Effector CD8-positive, alpha-beta T cell (primary cell): ENCODE measurements at places on chromosomes 7 and 10.

- DNase-seq, result no peak
Measured at GRCh38 chr7:85733169-85733915, 546.5 kb upstream of the SEMA3D start.

DNA sequence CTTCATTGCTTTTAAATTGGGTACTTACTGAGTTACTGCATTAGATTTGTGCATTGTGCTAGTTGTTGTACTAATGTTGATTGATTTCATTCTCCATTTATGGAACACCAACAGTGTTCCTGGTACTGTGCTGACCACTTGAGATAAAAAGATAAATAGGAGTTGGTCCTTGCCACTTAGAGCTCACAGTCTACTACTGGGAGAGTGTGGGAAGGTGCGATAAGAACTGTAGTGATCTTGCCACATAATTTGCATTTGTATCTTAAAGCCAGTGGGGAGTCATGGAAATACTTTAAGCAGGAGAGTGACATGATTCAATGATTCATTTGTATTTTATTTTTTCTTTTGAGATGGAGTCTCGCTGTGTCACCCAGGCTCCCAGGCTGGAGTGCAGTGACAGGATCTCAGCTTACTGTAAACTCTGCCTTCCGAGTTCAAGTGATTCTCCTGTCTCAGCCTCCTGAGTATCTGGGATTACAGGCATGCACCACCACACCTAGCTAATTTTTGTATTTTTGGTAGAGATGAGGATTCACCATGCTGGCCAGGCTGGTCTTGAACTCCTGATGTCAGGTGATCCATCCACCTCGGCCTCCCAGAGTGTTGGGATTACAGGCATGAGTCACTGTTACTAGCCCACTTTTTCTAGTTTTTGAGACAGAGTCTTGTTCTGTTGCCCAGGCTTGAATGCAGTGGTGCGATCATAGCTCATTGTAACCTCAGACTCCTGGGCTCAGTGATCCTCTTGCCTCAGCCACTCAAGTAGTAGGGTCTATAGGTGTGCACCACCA, 51.2 kb upstream of the TMEM248 start:
- DNase-seq, result no peak

DNA sequence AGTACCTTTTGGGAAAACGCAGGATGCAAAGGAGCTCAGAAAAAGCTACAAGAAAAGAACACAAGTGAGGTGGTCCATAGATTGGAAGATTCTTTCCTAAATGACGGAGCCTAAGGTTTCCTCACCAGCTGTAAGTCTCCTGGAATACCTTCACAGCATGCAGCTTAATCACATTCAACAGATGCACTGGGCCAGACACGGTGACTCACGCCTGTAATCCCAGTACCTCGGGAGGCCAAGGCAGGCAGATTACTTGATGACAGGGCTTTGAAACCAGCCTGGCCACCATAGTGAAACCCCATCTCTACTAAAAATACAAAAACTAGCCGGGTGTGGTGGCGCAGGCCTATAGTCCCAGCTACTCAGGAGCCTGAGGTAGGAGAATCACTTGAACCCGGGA, 228.7 kb downstream of the FRMD4A start:
- DNase-seq, result no peak

DNA sequence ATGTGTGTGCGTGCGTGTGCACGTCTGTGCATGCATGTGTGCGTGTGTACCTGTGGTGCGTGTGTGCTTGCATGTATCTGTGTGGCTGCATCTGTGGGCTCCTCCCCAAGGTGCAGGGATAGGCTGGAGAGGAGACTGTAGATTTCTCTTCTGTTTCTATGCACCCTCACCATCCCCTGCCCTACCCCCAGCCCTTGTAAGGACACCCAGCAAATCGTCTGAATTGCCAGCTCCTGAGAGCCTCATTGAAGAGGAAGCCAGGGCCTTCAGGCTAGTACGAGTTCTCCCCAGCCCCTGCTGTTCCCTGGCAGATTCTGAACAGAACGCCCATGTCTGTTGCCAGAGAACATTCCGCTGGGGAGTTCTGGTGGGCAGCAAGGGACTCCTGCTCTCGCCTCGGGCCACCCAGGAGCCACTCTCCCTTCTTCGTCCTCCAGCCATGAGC, 17.0 kb upstream of the TRIM8 start:
- DNase-seq, result no peak

- DNase-seq, result no peak
Measured at GRCh38 chr10:129915526-129916378, 48.3 kb downstream of the EBF3 start.

DNA sequence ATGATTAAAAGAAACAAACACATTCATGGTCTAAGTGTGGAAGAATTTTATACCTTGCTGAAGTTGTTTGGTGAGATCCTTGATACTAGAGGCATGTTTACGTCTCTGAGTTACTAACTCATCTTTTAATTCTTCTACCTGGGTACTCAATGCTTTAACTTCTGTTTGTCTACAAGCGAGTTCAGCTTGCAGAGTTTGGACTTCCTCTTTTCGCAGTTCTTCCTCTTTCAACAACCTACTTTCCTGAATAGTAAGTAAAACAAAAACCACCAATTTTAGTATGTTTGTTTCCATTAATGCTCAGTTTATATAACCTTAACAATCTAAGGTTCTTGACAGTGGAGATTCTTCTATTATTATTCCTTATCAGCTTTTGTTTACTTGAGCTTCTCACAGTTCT, 42.9 kb downstream of the CCDC186 start:
- no peak for DNase-seq

DNA sequence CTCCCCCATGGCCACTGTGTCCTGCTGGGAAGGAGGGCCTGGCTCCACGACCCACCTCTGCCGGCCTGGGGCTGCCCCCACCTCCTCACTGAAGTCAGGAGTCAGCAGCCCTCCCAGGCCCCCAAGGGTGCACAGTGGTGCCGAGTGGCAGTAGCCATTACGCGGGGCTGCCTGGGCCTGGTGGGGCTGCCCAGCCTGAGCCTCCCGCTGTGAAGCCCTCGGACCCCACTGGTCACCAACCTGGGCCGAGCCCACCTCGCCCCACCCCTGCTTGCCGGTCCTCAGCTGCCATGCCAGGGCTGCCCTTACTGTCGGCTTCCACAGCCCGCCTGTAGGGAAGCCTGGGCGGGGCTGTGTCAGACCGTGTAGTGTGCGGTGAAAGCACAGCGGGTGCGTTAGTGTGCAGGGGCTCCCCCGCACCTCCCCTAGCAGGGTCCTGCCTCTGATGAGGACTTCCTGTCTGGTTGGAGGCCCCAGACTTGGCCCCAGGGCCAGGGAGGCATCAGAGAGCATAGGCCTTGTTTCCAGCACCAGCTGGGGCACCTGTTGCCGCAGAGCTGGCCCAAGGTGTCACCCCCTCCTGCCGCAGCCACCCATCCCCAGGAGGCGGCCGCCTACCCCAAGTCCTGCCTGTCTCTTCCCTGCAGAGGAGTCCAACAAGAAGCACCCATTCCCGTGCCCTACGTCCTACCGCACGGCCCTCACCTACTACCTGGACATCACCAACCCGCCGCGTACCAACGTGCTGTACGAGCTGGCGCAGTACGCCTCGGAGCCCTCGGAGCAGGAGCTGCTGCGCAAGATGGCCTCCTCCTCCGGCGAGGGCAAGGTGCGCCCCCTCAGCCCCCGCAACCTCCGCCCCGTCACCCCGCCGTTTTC, 10.0 kb downstream of the TMEM120A start:
- DNase-seq, result no peak

DNA sequence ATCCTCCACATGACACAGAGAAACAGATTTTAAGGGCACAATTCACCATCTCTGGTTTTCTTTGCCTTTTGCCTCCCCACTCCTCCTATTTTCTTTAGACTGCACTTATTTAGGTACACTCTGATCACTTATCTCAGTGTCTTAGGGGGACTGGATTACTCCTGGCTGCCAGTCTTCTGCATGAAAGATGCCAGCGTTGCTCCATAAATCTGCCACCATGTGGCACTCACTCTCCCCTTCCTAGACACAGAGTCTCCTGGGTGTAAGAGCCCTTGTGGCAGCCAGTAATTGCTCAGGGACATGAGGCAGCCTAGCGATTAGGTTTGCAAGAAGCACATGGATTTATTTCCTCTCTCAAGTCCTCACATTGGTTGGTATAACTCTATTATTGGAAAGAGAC, 34.5 kb upstream of the RBM20 start:
- no peak for DNase-seq

DNA sequence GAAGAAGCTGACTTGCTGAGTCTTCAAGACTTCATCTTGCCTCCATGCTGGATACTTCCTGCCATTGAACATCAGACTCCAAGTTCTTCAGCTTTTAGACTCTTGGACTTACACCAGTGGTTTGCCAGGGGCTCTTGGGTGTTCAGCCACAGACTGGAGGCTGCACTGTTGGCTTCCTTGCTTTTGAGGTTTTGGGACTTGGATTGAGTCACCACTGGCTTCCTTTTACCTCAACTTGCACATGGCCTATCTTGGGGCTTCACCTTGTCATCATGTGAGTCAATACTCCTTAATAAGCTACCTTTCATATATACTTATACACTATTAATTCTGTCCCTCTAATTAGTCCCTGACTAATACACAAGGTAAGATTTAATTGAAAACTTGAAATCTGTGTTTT, 361.7 kb upstream of the SEMA3C start:
- DNase-seq, result no peak

- DNase-seq, result no peak
Measured at GRCh38 chr7:5709347-5709950, 72.0 kb downstream of the RNF216 start.

DNA sequence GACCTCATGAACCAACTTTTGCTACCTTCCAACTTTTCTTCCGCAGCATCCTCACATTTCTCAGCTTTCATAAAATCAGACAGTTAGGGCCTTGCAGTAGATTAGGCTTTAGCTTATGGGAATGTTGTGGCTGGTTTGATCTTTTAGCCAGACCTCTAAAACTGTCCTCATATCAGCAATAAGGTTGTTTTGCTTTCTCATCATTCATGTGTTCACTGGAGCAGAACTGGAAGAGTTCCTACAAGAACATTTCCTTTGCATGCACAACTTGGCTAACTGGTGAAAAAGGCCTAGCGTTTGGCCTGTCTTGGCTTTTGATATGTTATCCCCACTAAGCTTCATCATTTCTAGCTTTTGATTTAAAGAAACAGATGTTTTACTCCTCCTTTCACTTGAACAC, 130.0 kb upstream of the LRRTM3 start:
- DNase-seq, result no peak

- no peak for DNase-seq
Measured at GRCh38 chr7:139294951-139295575, 46.1 kb upstream of the FMC1 start.

GRCh38 chr10:112383325-112383724, 9.4 kb downstream of the ACSL5 start:
- no peak for DNase-seq

GRCh38 chr7:118076564-118076963, 107.4 kb upstream of the LSM8 start:
- no peak for DNase-seq

GRCh38 chr10:123442901-123443300, 223.3 kb upstream of the GPR26 start:
- DNase-seq, result no peak

- DNase-seq, result no peak
Measured at GRCh38 chr7:41503438-41503837, 199.5 kb downstream of the INHBA start.

DNA sequence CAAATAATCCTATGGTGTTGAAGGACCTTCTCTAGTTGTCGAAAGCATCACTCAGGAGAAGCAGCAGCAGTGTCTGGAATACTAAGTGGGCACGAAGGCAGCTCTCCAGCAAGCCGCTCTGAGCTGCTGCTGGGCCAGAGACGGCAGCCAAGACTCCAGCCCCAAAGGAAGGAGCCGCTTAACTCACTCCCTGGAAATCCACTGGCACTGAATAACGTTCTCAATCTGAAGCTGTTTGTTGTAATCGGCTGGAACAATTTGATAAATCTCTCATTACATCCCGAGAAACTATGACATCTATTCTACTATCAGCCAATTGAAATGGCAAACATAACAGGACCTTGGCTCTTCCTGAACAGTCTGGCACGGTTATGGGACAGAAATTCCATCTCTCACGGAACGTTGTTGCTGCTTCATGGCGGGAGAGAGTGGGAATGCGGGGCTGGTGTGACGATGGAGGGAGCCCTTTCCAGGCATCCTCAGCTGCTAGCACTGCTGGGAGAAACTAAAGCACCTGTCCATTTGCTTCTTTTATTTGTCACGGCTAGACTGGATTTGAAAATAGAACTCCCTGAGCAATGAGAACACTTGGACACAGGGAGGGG, 331.5 kb upstream of the RNF32 start:
- DNase-seq, result no peak

DNA sequence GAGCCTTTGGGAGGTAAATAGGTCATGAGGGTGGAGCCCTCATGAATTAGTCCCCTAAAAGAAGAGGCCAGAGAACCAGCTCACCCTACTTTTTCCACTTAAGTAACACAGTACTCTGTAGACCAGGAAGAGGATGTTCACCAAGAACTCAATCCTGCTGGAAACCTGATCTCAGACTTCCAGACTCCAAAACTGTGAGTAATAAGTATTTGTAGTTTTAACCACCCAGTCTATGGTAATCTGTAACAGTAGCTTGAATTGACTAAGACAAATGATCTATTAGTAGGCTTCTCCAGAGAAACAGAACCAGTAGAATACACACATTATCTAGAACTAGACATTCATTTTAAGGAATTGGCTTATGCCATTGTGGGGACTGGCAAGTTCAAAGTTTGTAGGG, 51.5 kb downstream of the ANKMY2 start:
- DNase-seq, result no peak

GRCh38 chr7:135390829-135391228, 119.1 kb downstream of the CNOT4 start:
- no peak for DNase-seq
